ENCODE measurements at places on chromosomes 1 and 21. TPM values are rescaled to one million over a fixed set of nuclear protein-coding genes. Genes with fewer than 3 reads are reported as not detected.

HSPA6 gene
- 4.7 TPM for polyA plus RNA-seq

NECTIN4 gene
- not detected for polyA plus RNA-seq

FMO2 gene
- polyA plus RNA-seq = 14.0 TPM

CGN gene
- 0.86 TPM for polyA plus RNA-seq

EDARADD gene
- polyA plus RNA-seq = 0.16 TPM

FPGT gene
- polyA plus RNA-seq = 17.2 TPM

PTPRC gene
- 4.7 TPM for polyA plus RNA-seq

MMEL1 gene
- polyA plus RNA-seq = 7.4 TPM

HEYL gene
- polyA plus RNA-seq = 18.2 TPM

PEAR1 gene
- polyA plus RNA-seq = 4.2 TPM

DPT gene
- 13.4 TPM for polyA plus RNA-seq

ODR4 gene
- 46.3 TPM for polyA plus RNA-seq
